CD4-positive, alpha-beta T cell (primary cell): ENCODE measurements at places on chromosomes 12 and 14.

GRCh38 chr12:70643939-70644338 is 6.7 kb upstream of the PTPRB start:
- DNase-seq: no peak

DNA sequence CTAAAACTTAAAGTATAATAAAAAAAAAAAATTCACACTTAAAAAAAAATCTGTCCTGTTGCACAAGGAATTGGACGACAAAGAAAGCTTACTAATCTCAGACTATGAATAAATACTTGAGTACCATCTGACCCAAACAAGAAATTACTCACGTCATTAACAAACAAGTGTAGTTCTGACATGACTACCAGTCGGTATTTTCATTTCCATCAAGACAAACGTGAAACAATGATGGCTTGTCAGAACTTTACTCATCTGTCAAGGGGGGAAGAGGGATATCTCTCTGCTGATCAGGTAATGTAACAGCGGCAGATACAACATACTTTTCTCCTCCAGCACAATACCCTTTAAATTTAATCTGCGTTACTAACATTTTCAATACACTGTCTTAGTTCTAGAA is 78.3 kb downstream of the CDK17 start:
- no peak for DNase-seq

DNA sequence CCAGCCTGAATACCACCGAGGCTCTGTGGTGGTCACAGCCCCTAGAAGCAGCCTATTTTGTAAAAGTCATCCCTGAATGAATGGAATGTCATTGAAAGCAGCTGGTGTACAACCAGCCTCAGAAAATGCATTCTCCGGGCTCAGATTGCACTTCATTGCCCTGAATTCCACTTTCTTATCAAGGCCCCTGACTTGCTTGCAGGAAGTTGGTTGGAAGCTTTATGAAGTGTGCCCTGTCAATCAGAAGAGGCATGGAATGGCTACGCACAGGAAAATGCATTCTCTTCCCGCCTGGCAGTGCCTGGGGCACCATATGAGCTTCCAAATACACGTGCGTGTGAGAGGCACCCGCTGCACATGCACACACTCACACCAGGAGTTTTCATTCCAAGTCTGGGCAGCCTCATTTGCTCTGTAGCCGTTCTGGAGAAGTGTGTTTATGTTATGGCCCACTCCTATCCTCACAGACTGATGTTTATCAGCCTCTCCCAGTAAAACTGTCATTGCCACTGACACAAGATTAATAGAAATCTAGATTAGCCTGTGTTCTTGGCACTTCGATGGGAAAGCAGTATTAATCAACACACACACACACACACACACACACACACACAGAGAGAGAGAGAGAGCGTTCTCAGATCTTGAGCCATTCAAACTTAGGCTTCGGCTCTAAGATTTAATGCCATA is 63.9 kb downstream of the NUAK1 start:
- no peak for DNase-seq

DNA sequence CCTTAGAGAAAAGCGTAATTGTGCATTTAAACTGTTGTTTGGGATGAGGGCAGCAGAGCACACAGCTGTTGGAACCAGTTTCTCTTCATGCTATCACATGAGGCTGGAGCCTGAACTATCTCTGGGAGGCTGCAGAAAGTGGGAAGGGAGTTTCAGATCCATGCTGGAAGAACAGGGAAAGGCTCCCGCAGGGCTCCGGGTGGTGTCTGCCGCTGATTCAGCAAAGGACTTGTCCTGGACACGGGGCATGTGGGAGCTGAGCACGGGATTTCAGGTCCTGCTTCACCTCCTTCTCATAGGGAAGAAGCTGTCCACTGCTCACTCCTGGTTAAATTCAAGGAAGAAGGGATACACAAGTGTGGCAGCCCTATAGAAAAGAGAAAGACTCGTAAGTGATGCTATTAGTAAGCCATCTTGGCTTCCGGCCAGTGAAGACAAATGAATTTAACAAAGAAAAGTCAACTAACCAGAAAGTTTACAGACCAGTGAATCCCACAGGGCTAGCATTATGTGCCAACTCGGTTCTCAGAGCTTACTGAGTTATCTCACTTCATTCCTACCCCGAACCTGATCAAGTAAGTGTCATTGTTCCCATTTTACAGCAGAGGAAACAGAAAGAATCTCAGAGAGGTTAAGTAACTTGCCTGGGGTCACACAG is 6.7 kb upstream of the FZD10 start:
- no peak for DNase-seq

GRCh38 chr12:93092649-93092945 is 163.5 kb upstream of the EEA1 start:
- no peak for DNase-seq

- DNase-seq: no peak
Observed at GRCh38 chr14:63487724-63488123, 55.5 kb downstream of the PPP2R5E start.

GRCh38 chr12:6563448-6564050 is 4.5 kb downstream of the NOP2 start:
- peak; percentile 73 for DNase-seq

DNA sequence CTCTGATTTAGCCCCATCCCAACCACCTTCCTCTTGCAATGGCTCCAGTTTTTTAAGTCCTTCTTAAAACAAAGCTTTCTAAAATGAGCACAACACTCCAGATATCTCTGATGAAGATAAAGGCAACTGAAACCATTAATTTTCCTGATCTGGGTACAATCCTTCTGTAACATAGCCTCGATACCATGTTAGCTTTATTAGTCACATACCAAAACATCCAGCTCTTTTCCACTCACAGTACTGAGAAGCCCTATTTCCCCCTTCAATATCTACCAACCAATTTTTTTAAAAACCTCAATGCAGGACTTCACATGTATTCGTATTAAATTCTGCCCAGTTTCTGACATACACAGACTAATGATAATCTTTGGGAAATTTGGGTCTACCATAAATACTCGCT is 105.9 kb downstream of the MED13L start:
- no peak for DNase-seq

DNA sequence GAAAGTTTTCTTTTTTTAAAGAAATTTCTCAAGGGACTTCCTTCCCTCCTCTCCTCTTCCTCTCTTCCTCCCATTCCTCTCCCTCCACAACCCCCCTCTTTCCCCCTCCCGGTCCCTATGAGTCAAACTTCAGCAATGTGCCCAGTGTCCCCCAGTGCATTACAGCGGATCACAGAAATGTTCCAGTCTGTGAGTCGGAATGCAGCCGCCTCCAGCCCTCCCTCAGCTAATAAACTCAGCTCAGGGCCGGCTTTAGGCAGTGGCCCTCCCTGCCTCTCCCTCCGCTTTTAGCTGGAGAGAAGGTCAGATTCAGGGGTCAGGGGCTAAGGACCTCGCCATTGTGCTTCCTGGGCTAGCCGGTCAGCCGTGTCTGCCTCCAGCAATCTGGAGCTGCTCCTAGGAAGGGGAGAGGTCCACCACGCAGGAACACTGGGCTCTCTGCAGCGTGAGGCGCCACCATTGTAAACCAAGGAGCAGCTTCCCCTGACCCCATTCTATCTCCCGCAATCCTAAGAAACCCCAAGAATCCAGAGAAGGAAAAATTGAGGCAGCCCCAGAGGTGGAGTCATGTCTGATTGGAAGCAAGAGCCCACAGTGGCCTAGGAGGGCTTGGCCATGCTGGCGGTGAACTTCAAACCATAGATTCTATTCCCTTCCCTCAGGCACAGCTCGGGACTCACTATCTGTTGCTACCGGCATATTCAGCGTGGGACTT is 1.1 kb upstream of the HDAC7 start:
- DNase-seq: no peak

DNA sequence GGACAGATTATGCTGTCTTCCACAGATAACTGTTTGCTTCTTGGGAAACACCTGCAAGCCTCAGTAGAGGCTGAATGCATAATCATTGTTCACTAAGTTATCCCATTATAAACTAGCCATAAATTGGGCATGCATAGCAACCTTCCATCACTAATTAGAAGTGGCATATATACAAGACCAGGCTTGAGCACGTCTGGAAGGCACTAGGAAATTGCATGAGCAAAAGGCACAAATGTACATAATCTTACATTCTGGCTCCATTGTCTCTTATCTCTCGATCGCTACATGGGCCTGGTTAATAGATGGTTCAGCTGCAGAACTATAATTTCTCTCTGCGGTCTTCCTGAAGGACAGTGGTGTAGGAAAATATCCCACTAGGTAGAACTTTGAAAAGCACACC is 679.2 kb downstream of the RPL10L start:
- no peak for DNase-seq
